ENCODE measurements at places on chromosomes 16 and 17. TPM values are rescaled to one million over a fixed set of nuclear protein-coding genes. Genes with fewer than 3 reads are reported as not detected.

LGALS9B gene
- total RNA-seq = not detected

DNA sequence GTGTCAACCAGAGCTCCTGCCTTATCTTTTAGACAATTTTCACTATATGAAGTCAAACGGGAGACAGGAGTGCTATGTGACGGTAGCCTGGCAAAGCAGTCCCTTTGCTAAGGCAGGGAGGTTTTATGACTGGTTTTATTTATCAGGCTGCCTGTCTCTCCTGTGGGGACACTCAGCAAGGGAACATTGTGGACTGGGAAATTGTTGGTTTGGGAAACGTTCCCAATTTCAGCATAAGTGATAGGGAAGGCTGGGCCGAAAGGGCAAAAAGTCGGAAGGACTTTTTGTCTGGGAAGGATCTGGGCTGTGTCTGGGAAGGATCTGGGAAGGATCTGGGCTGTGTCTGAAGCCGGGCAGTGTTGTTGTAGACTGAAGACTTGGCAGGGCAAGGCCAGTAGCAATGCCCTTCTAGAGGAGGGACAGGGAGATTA, 211.2 kb downstream of the PARN start:
- H3K4me1 ChIP-seq = no peaks in the 10 kb centered on the region
- peak overlapping the region; percentile 41 for H3K27ac ChIP-seq
- H3K4me3 ChIP-seq = no peak overlapping the region
- no peaks in the 10 kb centered on the region for H3K27me3 ChIP-seq

GRCh38 chr16:20291208-20292206, 35.8 kb downstream of the GP2 start:
- no peak overlapping the region for H3K27ac ChIP-seq
- no peak overlapping the region for H3K4me3 ChIP-seq
- H3K36me3 ChIP-seq = no peaks in the 10 kb centered on the region
- DNase-seq = no peak

MT1A gene
- total RNA-seq = 4.7 TPM

DNA sequence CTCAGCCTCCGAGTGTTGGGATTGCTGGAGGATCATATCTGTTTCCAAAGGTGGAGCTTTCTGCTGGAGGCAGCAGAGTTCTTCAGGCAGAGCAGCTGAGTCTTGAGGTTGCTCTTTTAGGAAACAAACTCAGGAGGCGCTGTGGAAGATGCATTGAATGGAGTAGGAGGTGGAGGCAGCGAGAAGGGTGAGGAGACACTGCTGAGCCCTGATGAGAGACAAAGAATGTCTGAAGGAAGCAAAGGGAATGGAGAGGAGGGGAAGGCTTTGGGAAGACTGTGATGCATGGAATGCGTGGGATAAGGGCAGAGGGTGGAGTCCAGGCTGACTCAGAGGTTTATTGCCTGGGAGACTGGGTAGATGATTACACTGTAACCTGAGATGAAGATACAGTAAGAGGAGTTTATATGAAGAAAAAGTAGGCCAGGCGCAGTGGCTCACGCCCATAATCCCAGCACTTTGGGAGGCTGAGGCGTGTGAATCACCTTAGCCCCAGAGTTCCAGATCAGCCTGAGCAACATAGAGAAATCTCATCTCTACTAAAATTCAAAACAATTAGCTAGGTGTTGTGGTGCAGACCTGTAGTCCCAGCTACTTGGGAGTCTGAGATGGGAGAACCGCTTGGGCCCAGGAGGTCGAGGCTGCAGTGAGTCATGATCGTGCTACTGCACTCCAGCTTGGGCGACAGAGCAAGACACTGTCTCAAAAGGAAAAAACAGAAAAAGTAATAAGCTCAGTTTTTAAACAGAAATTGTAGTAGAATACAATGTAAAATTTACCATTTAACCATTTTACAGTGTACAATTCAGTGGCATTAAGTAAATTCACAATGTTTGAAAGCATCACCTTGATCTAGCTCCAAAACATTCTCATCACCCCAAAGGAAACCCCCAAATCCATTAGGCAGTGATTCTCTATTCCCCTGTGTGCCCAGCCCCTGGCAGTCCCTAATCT, 17.8 kb upstream of the TMEM219 start:
- H3K27me3 ChIP-seq = no peaks in the 10 kb centered on the region
- no peaks in the 10 kb centered on the region for H3K4me1 ChIP-seq
- no peak overlapping the region for H3K27ac ChIP-seq
- no peak overlapping the region for H3K4me3 ChIP-seq

CDH13 gene
- total RNA-seq = 14.3 TPM

DNA sequence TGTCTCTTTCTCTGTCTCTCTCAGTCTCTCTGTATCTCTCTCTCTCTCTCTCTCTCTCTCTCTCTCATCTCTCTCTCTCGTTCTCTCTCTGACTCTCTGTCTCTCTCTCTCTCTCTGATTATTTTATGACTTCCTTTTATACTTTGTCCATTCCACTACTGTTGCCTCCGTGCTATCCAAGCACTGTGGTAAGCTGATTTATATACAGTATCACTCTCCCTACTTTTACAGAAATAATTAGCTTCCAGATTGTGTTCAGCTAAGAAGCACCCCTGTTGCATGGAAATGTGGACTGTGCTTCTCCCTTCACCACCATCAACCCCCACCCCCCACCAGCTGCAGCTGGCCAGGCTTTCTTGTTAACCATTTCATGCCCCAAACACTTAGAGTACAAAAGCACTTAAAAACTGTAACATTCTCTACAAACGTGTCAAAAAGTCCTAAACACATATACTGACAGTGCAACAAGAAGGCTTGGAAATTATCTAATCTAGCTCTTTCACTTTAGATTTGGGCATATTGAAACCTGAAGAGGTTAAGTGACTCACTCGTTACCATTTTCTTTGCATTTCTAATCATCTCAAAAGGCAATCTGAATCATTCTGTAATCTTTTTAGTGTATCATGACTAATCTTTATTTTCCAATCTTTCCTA, 11.6 kb upstream of the TMEM100 start:
- H3K27me3 ChIP-seq = no peaks in the 10 kb centered on the region
- H3K4me1 ChIP-seq = peaks cover 21% of the 10 kb centered on the region
- no peak overlapping the region for H3K4me3 ChIP-seq
- DNase-seq = no peak
- no peak overlapping the region for H3K27ac ChIP-seq

GRCh38 chr16:53090591-53091411, 36.0 kb downstream of the CHD9 start:
- H3K27me3 ChIP-seq = no peaks in the 10 kb centered on the region
- no peak overlapping the region for H3K4me3 ChIP-seq
- peaks cover 83% of the 10 kb centered on the region for H3K4me1 ChIP-seq
- peak; percentile 87 for DNase-seq

APRT gene
- 87.8 TPM for total RNA-seq

DNA sequence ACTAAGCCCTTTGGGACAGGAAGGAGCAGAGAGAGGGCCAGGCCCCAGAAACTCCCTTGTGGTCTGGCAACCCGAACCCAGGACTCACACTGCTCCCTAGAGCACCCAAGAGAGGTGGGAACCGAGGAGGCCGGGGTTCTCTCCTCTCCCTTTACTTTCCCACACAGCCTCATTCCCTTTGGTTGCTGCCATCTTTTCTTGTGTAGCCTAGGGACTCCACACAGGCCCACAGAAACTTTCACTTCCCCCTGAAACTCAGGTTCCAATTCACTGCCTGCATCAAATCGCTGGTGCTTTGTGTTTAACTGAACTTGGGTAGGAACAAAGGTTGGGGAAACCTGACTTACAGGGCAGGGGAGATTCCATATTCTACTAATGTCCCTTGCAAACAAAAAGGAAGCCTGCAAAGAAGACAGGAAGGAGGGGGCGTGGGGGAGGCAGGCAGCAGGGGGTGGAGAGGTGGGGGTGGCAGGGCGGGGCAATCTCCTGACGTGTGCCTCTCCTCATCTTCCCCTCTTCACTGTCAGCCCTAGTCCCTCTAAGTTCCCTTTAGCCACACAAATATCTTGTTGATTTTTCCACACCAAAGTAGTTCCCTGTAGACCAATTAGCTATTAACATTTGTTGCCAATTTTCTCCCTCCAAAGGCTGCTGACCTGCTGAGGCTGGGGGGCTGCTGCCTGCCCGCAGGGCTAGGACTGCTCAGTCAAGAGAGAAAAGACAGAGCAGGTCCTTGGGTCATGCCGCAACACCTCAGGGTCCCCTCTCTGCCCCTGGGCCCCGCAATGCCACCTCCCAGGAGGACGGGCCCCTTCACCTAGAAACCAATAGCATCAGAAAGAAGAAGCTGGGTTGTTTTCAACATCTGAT, 8.0 kb downstream of the ST3GAL2 start:
- no peak overlapping the region for H3K4me3 ChIP-seq
- peak overlapping the region; percentile 82 for H3K27ac ChIP-seq
- H3K36me3 ChIP-seq = no peaks in the 10 kb centered on the region
- peak; percentile 63 for DNase-seq

ANKRD40CL gene
- not detected for total RNA-seq

DNA sequence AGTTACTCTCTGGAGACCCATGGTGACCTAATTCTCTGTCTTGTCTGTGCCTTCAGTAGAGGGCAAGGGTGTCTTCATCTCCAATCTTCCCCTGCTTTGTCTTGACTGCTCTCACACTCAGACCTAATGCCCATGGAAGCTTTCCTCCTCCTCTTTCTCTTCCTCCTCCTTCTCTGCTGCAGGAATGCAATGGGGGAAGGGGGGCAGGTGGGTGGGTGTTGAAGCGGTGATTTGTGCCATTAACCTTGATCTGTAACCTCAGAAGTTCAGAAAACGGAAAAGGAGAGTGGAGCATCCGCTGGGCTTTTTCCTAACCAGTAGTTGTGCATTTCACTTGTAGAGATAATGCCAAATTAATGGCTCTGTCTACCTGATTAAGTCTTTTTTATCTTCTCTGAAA, 172.3 kb upstream of the CDH11 start:
- DNase-seq = no peak
- no peaks in the 10 kb centered on the region for H3K36me3 ChIP-seq
- H3K4me1 ChIP-seq = no peaks in the 10 kb centered on the region
- H3K27ac ChIP-seq = no peak overlapping the region
- H3K4me3 ChIP-seq = no peak overlapping the region

DNA sequence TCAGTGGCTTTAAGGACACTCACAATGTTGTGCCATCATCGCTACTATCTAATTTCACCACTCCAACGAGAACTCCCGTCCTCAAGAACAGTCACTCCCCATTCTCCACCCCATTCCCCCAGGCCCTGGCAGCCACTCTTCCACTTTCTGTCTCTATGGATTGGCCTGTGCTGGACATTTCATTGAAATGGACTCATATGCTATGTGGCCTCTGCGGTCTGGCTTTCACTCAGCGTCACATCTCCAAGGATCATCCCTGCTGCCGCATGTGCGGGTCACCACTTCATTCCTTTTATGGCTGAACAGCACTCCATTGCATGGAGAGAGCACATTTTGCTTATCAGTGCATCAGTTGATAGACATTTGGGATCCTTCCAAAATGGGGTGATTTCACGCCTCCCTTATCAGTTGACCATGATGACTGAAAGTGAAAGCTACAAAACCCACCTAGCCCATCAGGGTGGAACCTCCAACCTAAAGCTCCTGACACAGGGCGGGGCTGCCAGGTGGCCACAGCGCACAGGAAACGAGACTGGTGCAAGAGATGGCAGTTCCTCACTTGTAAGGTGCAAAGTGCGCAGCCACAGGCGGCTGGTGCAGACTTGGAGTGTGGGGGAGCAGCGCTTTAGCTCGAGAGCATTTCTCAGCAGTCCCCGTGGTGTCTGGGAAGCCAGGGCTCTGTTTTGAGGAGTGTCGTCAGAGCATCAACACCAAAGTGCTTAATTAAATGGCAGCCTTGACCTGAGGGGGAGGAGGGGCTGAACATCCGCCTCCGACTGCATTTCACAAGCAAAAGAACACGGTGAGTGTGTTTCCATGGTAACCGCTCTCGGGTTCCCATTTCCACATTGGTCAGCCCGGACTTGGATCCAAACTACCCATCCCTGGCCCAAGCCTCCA, 23.8 kb downstream of the COTL1 start:
- no peaks in the 10 kb centered on the region for H3K27me3 ChIP-seq
- H3K4me3 ChIP-seq = peak overlapping the region; percentile 20
- H3K4me1 ChIP-seq = peaks cover 44% of the 10 kb centered on the region

- no peak overlapping the region for H3K4me3 ChIP-seq
- no peaks in the 10 kb centered on the region for H3K27me3 ChIP-seq
- no peak overlapping the region for H3K27ac ChIP-seq
Measured at GRCh38 chr17:40614431-40615067, 33.1 kb downstream of the SMARCE1 start.

DNA sequence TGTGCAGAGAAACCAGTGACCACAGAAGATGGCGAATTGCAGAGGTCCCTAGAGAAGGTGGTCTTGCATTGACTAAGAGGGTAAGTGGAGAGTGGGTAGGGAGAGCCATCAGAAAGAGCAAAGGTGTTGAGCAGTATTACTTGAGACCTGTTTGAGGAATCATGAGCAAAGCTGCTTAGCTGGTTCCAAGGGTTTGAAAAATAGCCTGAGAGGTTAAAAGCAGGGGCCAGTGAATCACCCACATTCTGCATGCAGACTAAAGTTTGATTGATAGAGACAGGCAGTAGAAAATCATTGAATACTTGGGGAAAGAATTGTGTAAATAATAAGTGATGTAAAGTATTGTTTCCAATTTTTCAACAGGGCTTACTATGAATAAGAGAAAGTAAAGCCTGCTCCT, 34.0 kb upstream of the KCNJ16 start:
- H3K4me1 ChIP-seq = no peaks in the 10 kb centered on the region
- H3K4me3 ChIP-seq = no peak overlapping the region
- H3K27me3 ChIP-seq = no peaks in the 10 kb centered on the region
- no peaks in the 10 kb centered on the region for H3K36me3 ChIP-seq
- DNase-seq = no peak

CALB2 gene
- total RNA-seq = 1.6 TPM

DNA sequence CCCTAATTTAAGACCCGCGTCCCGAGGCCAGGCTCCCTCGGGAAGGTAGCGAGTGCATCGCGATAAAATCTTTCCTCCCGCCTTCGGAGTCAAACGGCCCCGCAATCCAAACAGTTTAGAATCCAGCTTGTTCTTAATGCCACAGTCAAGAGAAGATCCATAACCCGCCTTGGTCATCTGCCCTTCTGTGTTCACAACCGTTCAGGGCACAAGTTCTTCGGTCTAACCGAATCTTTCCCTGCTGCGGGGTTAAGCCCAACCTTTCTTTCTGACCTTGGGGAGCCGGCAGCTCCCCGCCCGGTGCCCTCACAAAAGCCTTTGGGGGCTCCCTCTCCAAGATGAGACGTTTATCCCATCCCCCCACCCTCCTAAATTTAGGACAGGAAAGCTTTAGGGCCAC, 30.3 kb downstream of the CPSF4L start:
- DNase-seq = no peak
- peaks cover 54% of the 10 kb centered on the region for H3K4me1 ChIP-seq
- peaks cover 20% of the 10 kb centered on the region for H3K36me3 ChIP-seq
- H3K27me3 ChIP-seq = no peaks in the 10 kb centered on the region
- H3K4me3 ChIP-seq = peak overlapping the region; percentile 97

Measured in lower lobe of right lung (tissue), 2 donors.